ENCODE measurements at places on chromosomes 6 and 20. TPM values are rescaled to one million over a fixed set of nuclear protein-coding genes. Genes with fewer than 3 reads are reported as not detected.

GRCh38 chr6:45590226-45590625 lies 212.5 kb upstream of the SUPT3H start:
- H3K27ac ChIP-seq, result no peak overlapping the region
- no peak overlapping the region for H3K4me3 ChIP-seq
- H3K27me3 ChIP-seq, result peaks cover 2% of the 10 kb centered on the region
- no peak for DNase-seq
- no peaks in the 10 kb centered on the region for H3K36me3 ChIP-seq

- no peak for DNase-seq
- no peaks in the 10 kb centered on the region for H3K36me3 ChIP-seq
- no peak overlapping the region for H3K27ac ChIP-seq
- peaks cover 15% of the 10 kb centered on the region for H3K27me3 ChIP-seq
- peaks cover 2% of the 10 kb centered on the region for H3K4me1 ChIP-seq
Observed at GRCh38 chr20:33301192-33301930, 18.3 kb downstream of the BPIFB1 start.

Gene SPINT3
- total RNA-seq, result not detected

GRCh38 chr20:6704132-6704861 lies 63.2 kb upstream of the BMP2 start:
- H3K4me1 ChIP-seq, result peaks cover 11% of the 10 kb centered on the region
- H3K36me3 ChIP-seq, result no peaks in the 10 kb centered on the region
- H3K4me3 ChIP-seq, result no peak overlapping the region
- DNase-seq, result peak; percentile 48

- no peaks in the 10 kb centered on the region for H3K36me3 ChIP-seq
- no peak overlapping the region for H3K27ac ChIP-seq
- H3K27me3 ChIP-seq, result peaks cover 6% of the 10 kb centered on the region
- H3K4me1 ChIP-seq, result peaks cover 14% of the 10 kb centered on the region
- H3K4me3 ChIP-seq, result no peak overlapping the region
Observed at GRCh38 chr20:25246182-25246999, 1.5 kb upstream of the PYGB start.

DNA sequence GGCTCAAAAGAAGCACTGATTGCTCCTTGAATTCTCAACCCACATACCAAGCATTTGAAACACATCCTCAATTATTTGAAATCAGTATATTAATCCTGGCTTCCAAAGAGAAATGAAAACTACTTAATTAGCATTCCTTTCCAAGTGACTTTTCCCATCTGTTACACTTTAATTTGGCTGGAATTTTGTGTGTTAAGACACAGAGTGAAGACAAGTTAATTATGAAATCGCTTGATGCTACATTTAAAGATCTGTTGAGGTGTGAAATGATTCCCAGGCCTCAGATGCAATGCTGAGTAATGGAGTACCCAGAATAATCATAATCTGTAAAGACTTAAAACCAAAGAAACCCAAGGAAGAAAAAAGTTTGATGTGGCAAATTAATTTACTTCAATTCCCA lies 241.4 kb downstream of the ADGB start:
- H3K4me1 ChIP-seq, result no peaks in the 10 kb centered on the region
- no peak for DNase-seq
- no peaks in the 10 kb centered on the region for H3K27me3 ChIP-seq
- H3K36me3 ChIP-seq, result no peaks in the 10 kb centered on the region

- no peaks in the 10 kb centered on the region for H3K36me3 ChIP-seq
- DNase-seq, result no peak
- no peak overlapping the region for H3K27ac ChIP-seq
- no peaks in the 10 kb centered on the region for H3K4me1 ChIP-seq
Observed at GRCh38 chr6:129211626-129212025, 328.7 kb downstream of the LAMA2 start.

Gene PRR3
- total RNA-seq, result 10.7 TPM

Gene IL17F
- not detected for total RNA-seq

- H3K27me3 ChIP-seq, result peaks cover 7% of the 10 kb centered on the region
- H3K27ac ChIP-seq, result no peak overlapping the region
- no peak overlapping the region for H3K4me3 ChIP-seq
- no peaks in the 10 kb centered on the region for H3K36me3 ChIP-seq
- peak; percentile 56 for DNase-seq
Observed at GRCh38 chr20:24100370-24101011, 111.9 kb upstream of the GGTLC1 start.

- no peaks in the 10 kb centered on the region for H3K27me3 ChIP-seq
- H3K4me3 ChIP-seq, result no peak overlapping the region
- H3K36me3 ChIP-seq, result no peaks in the 10 kb centered on the region
Observed at GRCh38 chr6:131955876-131956275, 4.7 kb upstream of the CCN2 start.

DNA sequence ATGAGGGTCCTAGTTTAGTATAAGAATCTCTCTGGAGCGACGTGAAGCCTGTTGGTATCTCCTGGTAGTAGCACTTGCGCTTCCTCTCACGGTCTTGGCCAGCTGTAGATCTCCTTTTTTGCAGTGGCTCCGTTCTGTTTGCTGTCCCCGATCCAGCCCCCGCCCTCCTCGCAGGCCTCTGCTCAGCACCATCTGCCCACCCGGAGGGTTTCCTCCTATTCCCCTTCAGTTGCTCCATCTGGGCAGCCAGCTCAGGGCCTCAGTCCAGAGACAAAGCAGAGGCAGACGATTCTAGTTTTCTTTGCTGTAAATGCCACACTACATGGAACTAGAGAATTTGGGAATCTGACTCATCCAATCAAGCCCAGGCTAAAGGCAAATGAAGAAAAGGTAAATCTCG lies 126.6 kb downstream of the TIAM2 start:
- no peak overlapping the region for H3K4me3 ChIP-seq
- peaks cover 12% of the 10 kb centered on the region for H3K4me1 ChIP-seq
- peaks cover under 1% of the 10 kb centered on the region for H3K36me3 ChIP-seq
- H3K27ac ChIP-seq, result peak overlapping the region; percentile 5
- H3K27me3 ChIP-seq, result no peaks in the 10 kb centered on the region
- peak; percentile 74 for DNase-seq

Gene SNX21
- total RNA-seq, result 29.5 TPM

GRCh38 chr6:15427331-15428070 lies 181.6 kb downstream of the JARID2 start:
- peak; percentile 77 for DNase-seq
- H3K27ac ChIP-seq, result peak overlapping the region; percentile 0
- H3K4me1 ChIP-seq, result peaks cover 17% of the 10 kb centered on the region
- no peaks in the 10 kb centered on the region for H3K36me3 ChIP-seq
- no peak overlapping the region for H3K4me3 ChIP-seq
- H3K27me3 ChIP-seq, result no peaks in the 10 kb centered on the region

DNA sequence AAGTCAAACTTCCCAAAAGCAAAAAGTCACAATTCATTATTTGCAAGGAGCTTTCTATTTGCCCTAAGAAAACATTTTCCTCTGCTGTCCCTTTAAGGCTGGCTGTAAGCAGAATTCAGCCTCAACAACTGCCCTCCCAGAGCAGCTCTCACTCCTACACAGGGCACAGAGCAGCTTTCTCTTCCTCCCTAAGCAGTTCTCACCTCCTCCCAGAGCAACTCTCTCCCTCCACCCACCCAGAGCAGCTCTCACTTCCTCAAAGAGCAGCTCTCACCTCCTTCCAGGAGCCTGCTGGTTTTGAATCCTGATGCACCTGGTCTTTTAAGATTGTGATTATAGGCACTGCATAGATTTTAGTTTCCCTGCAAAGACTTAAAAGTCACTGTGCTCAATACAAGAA lies 120.6 kb upstream of the TMEM181 start:
- H3K36me3 ChIP-seq, result peaks cover 2% of the 10 kb centered on the region
- H3K27me3 ChIP-seq, result no peaks in the 10 kb centered on the region
- DNase-seq, result no peak
- H3K4me3 ChIP-seq, result no peak overlapping the region
- H3K27ac ChIP-seq, result no peak overlapping the region
- peaks cover 11% of the 10 kb centered on the region for H3K4me1 ChIP-seq

- no peak for DNase-seq
- peaks cover 7% of the 10 kb centered on the region for H3K4me1 ChIP-seq
- no peaks in the 10 kb centered on the region for H3K27me3 ChIP-seq
- H3K36me3 ChIP-seq, result no peaks in the 10 kb centered on the region
- no peak overlapping the region for H3K4me3 ChIP-seq
- peak overlapping the region; percentile 49 for H3K27ac ChIP-seq
Observed at GRCh38 chr6:136102991-136103688, 147.0 kb downstream of the MTFR2 start.

DNA sequence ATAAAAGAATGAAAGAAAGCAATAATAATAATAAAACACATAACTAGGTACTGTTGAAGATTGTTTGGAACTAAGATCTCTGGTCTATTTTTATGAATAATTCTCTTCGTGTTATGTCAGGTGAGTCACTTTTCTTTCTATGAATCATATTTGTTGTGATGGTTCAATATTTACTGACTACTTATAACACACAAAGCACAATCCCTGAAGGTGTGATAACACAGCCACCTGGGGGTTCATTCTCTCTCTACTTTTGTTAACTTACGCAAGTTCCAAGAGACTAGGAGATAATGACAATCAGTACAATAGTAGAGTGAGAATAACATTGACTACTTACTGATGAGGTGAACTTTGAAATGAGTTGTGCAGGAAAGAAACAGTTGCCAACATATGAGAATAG lies 149.9 kb downstream of the IBTK start:
- H3K27me3 ChIP-seq, result no peaks in the 10 kb centered on the region
- H3K4me1 ChIP-seq, result no peaks in the 10 kb centered on the region
- H3K36me3 ChIP-seq, result no peaks in the 10 kb centered on the region
- H3K27ac ChIP-seq, result no peak overlapping the region
- DNase-seq, result no peak

- H3K27ac ChIP-seq, result no peak overlapping the region
- no peak overlapping the region for H3K4me3 ChIP-seq
- DNase-seq, result no peak
- no peaks in the 10 kb centered on the region for H3K36me3 ChIP-seq
- H3K4me1 ChIP-seq, result no peaks in the 10 kb centered on the region
Observed at GRCh38 chr20:7776148-7776547, 164.1 kb downstream of the HAO1 start.

Gene C20orf204
- 0.84 TPM for total RNA-seq

Gene WASF1
- 3.6 TPM for total RNA-seq

DNA sequence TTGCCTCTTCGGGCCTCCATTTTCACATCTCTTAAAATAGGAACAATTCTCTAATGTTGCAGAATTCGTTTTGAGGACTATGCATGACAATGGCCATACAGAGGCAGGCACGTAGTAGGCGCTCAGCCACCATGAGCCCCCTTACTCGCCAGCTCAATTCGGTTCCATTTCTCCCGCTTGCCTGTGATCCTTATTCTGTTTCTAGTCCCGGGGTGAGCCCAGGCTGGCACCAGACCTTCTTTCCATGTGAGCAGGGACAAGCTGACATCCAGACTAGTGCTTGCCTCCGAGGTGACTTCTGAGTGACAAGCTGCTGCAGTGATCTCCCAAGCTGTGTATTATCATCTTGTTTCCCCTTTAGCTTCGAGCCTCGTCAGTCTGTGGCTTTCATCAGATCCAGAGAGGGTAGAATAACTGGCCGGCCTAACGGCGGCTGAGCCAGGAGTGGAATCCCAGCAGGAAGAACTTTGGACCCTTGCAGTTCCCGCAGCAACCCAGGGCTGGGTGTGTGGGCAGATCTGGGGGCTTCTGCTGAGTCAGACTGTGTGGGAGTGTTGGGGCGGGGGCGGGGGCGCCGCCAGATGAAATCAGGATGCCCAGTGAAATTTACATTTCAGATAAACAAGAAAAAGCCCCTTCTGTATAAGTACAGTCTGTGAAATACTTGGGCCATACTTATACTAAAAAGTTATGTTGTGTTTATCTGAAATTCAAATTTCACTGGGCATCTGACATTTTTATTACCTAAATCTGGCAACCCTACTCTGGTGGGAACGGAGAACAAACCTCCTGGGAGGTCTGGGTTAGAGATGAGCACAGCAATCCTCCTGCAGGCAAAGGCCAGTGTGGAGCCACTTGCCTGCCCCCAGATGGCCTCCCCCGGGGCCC lies 10.9 kb downstream of the BANF2 start:
- H3K27me3 ChIP-seq, result no peaks in the 10 kb centered on the region
- DNase-seq, result peak; percentile 34
- peaks cover 16% of the 10 kb centered on the region for H3K4me1 ChIP-seq
- H3K27ac ChIP-seq, result no peak overlapping the region
- H3K4me3 ChIP-seq, result no peak overlapping the region

DNA sequence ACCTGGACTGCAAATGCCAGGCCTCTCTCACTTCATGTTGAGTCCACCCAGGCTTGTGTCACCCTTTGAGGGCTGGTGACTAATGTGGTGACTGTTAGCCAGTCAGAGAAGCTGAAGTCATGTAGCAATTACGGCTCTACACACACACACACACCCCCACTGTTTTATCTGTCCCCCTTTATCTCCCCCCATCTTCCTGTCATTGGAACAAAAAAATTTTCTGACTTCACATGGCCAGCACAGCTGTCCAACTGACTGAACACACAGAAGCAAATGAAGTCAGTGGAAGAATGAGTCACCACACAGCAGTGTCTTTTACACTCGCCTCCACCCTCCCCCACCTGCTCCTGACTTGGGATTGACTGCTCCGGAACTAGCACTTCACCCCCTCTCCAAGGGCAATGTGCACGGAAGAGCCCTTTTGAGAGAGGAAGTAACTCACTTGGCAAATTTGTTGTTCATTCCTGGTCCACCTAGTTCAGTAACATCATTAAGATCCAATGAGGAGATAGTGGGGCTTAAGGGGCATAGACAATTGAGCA lies 198.0 kb downstream of the RNF144B start:
- peak overlapping the region; percentile 40 for H3K27ac ChIP-seq
- peaks cover 14% of the 10 kb centered on the region for H3K4me1 ChIP-seq
- H3K27me3 ChIP-seq, result no peaks in the 10 kb centered on the region
- H3K4me3 ChIP-seq, result no peak overlapping the region
- H3K36me3 ChIP-seq, result no peaks in the 10 kb centered on the region

DNA sequence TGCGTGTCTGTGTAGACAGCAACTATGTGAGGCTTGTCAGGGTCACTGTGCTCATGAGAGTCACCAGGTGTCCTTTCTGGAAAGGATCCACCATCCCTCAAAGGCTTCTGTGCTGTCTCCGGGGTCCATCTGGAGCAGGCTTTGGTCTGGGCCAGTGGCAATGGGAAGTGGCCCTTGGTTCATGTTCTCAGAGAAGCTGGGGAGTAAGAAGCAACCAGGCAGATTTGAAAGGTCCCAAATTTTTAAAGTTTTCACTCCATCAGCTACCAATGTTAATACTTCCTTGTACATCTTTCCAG lies 68.2 kb downstream of the GCNT2 start:
- no peak overlapping the region for H3K4me3 ChIP-seq
- H3K36me3 ChIP-seq, result no peaks in the 10 kb centered on the region
- no peaks in the 10 kb centered on the region for H3K27me3 ChIP-seq
- no peaks in the 10 kb centered on the region for H3K4me1 ChIP-seq
- H3K27ac ChIP-seq, result no peak overlapping the region

Gene PXT1
- 0.04 TPM for total RNA-seq

- H3K4me1 ChIP-seq, result peaks cover 20% of the 10 kb centered on the region
- DNase-seq, result no peak
- H3K36me3 ChIP-seq, result no peaks in the 10 kb centered on the region
- H3K27me3 ChIP-seq, result no peaks in the 10 kb centered on the region
- no peak overlapping the region for H3K4me3 ChIP-seq
Observed at GRCh38 chr6:24933868-24934401, 1.8 kb downstream of the RIPOR2 start.

Data from muscle of leg (tissue), 16 donors.